ENCODE measurements at places on chromosomes 5 and 9.

- no peak for DNase-seq
Measured at GRCh38 chr5:140570058-140570457, 5.4 kb downstream of the SLC35A4 start.

DNA sequence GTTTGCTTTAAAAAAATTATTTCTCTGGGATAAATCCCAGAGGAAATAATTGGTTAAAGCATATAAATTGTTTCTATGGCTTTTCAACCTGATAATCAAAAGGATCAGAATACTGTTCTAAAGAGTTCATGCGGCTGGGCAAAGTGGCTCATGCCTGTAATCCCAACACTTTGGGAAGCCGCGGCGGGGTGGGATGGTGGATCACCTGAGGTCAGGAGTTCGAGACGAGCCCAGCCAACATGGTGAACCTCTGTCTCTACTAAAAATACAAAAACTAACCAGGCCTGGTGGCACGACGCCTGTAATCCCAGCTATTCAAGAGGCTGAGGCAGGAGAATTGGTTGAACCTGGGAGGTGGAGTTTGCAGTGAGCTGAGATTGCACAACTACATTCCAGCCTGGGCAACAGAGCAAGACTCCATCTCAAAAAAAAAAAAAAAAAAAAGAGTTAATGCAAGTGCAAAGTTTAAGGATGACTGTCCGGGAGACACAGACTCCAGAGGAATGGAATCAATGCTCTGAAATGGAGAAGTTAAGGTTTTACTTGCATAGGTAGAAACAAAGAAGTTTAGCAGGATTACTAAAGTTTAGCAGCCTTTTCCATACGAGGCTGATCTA lies 16.6 kb upstream of the GRHPR start:
- no peak for DNase-seq

DNA sequence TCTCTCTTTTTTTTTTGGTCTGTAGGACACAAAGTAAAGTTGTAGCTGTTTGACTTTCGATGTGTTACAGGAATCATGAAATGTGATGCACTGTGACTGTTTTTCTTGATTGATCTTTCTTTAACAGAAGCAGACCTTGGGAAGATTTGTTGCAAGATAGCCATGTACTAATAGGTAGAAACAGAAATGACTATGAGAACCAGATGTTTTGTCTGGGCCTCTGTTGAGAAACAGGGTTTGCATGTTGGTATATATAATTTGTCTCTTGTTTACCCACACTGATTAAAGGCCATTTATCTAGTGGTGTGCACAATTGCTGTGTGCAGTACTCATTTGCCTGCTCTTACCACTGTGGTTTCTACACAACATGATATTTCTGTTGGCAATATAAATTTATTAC lies 125.1 kb downstream of the HACD4 start:
- no peak for DNase-seq

DNA sequence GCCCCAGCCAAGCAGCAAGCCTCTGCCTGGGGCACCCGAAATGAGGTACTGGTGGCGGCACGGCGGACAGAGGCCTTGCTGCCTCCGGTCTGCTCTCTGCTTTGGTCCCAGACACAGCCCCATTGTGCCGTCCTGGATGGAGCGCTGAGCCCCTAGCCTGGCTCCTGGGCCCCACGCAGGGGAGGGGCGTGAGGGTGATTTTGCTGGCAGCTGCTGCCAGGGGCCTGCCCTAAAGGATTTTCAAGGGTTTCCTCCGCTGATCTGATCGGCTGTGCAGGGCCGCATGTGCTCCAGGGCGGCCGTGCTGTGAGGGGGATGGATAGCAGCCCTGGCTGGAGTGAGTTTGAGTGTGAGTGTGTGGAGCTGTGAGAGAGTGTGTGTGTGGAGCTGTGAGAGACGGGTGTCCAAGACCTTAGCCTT lies 1.3 kb downstream of the GPSM1 start:
- DNase-seq, result no peak

DNA sequence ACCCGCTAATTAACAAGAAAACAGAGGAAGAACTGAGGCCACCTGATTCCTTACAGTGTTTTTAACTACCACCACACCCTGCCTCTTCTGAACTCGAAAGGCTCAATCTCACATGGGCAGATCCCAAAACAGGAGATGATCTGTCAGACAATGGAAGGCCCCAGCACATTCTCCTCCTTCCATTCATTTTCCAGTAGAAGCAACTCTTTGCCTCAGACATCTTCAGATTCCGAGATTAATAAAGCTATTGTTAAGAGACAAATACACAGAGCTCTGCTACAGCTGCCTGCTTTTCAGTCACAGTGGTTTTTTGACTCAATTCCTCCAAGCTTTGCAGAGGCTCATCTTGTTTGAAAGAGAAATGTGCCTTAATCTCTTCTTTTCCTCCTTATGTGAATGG lies 127.2 kb upstream of the ADAMTSL1 start:
- no peak for DNase-seq

DNA sequence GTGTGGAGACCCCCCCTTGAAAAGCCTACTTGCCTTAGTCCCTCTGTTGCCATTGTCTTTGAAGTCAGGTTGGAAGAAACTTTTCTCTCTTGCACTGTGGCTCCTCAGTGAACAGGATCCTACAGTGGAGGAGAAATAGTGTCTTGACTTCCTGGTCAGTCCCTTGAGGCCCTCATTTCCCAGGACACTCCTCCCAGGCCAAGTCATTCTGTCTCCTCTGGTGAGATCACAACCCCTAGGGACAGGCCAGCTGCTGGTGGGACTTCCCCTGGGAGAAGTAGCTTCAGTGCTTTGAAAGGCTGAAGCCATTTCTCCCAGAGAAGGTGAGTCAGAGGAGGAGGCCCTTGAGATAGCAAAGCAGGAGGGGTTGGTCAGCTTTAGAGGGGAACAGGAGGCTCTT lies 10.1 kb upstream of the GRIA1 start:
- DNase-seq, result no peak

DNA sequence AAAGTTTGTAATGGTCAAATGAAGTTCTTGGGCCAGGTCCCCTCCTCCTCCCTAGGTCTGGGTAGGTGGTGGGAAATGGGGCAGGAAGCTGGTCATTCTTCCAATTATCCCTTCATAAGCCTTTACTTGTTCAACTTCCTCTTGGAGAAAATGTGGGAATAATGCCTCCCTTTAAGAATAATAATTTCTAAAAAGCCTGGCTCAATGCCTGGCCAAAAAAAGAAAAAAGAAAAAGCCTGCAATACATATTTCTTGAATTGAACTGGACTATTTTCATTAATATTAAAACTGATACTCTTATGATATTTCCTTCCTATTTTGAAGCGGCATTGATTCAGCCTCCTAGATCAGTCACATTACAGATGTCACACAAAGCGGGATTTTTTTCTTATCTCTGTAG lies 600.9 kb downstream of the CCDC171 start:
- no peak for DNase-seq

GRCh38 chr5:133149345-133149744 lies 97.5 kb downstream of the HSPA4 start:
- no peak for DNase-seq

- no peak for DNase-seq
Measured at GRCh38 chr5:56440871-56441740, 208.0 kb upstream of the ANKRD55 start.

DNA sequence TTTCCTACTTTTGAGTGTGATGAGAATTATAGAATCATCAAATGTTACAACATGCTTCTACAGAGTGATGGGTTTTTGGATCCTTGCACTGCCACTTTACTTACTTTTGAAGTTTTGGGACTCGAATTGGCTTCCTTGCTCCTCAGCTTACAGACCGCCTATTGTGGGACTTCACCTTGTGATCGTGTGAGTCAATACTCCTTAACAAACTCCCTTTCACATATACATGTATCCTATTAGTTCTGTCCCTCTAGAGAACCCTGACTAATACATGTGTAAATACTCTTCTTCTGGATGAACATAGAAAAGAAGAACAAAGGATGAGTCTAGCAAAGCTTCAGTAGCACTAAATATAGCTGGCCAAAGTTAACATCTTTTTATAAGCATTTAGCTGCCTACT lies 98.7 kb upstream of the PDE4D start:
- DNase-seq, result no peak

DNA sequence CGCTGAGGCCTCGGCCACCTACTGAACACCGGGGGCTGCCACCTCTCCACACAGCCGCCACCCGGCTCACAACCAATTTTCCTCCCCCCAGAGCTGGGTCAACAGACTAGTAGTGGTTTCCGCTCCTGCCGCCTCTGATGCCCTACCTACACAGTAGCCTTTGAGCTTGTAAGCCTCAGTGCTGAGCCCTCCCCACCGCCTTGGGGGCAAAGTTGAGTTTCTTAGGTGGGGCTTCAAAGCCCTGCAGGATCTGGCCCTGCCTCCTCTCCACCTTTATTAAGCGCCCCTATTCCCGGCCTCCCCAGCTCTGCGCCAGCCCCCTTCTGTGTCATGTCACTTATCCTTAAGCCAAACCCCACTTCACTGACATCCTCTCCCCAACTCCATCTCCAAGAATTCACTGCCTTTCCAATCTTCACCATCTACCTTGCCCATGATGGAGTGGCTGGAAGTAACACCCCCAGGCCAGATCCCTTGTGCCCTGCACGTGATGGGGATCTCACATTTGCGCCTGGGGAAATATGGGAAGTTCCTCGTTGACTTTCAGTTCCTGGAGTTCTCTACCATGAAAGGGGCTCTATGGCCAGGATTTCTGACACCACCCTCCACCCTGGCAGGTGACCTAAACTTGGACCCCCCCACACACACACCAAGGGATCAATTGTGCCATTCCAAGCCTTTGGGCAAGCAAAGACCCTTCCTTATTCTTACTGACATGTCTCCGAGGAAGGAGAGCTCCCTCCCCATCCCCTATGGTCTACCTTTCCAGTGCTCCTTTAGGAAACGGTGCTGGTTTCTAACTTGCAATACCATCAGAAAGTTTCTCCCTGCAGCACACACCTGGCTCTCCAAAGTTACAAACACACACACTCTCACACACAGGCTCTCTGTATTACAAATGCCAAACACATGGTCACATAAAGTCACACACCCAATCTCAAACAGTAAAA lies 2.7 kb upstream of the CNTFR start:
- no peak for DNase-seq

DNA sequence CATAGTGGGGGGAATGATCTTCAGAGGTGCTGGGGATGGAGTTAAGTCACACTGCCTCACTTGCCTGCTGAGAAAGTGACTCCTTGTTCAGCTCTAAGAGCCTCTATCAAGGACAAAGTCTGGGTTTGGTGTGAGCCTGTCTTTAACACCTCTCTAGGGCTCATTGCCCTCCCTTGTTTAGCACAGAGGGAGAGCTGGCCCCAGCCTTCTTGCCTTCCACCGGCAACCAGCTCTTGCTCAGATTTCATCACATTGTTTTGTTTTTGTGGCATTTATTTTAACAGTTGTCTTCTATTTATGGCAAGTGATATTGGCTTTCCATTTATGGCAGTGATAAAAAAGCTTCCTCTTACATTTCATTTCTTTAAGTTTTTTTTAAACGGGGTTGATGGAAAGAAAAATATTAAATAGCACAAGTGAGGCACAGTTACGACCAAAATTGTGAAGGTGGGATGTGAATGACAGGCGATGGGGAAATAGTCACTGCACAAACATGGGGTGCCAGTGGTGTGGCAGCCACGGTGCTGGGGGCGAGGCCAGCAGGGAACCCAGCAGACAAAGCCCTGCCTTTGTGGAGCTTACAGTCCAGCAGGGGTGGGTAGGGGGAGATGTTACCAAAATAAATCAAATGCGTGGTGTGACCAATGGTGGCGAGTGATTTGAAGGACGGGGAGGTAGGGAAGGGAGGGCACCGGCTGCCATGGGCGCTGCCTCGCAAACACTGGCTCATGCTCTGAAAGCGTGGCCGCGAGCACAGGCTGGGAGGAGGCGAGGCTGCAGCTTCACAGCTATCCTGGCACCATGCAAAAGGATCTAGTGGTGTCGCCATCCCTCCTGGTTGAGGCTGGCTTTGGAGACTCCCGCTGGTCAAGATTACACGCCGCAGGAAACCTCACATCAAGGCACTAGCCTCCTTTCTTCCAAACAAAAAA lies 21.2 kb upstream of the UNC5A start:
- DNase-seq, result no peak

GRCh38 chr5:147484708-147485020 lies 25.2 kb downstream of the DPYSL3 start:
- DNase-seq, result no peak

DNA sequence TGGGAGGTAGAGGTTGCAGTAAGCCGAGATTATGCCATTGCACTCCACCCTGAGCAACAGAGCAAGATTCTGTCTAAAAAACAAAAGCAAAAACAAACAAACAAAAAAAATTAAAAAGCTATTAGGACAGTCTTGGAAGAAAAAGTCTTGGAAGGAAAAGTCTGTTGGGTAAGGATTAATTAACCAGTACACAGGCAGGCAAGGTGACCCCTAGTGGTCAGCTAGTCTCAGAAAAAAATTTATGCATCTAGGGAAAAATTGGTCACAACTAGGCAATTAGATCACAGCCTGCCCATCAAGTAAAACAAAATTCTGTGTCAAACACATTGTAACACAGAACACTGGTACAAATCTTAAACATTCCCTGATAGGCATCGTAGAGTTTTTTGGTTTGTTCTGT lies 6.7 kb upstream of the ANKRD18B start:
- peak; percentile 22 for DNase-seq

GRCh38 chr9:132451276-132451675 lies 41.3 kb downstream of the CFAP77 start:
- DNase-seq, result no peak

- DNase-seq, result no peak
Measured at GRCh38 chr9:128689820-128690683, 1.0 kb downstream of the SET start.

GRCh38 chr5:9977070-9977469 lies 272.6 kb downstream of the ATPSCKMT start:
- no peak for DNase-seq

- no peak for DNase-seq
Measured at GRCh38 chr9:33446946-33447798, at the start of gene AQP3. AQP3 (minus strand) TSS chr9:33447593; CDS start chr9:33447530, 63 bp downstream.

GRCh38 chr9:117488659-117489058 lies 73.8 kb upstream of the ASTN2 start:
- DNase-seq, result no peak

DNA sequence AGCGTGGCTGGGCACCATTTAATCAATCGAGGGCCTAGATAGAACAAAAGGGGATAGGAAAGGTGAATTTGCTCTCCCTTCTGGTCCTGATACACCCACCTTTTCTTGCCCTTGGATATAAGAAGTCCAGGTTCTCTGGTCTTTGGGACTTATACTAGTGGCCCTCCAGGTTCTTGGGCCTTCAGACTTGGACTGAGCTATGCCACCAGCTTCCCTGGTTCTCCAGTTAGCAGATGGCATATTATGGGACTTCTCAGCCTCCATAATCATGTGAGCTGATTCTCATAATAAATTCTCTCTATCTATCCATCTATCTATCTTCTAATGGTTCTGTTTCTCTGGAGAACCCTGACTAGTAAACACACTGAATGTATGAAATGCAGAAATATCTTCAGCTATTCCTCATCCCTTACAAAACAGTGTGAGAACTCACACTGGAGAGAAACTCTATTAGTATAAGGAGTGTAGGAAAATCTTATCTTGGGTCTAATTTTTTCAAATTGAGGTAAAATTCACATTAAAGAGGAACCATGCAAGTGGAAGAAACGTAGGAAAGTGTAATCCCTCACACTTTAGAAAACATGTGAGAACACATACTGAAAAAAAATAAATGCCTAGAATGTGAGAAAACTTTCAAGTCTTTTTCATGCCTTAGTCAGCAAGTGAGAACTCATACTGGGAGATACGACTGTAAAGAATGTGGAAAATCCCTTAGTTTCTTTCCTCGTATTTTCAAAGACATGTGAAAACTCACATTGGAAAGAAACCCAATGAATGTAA lies 15.5 kb downstream of the PCDHB15 start:
- DNase-seq, result no peak

- no peak for DNase-seq
Measured at GRCh38 chr5:45609661-45610060, 86.5 kb downstream of the HCN1 start.

GRCh38 chr5:141383345-141383744 lies 803 bp downstream of the PCDHGA7 start:
- no peak for DNase-seq

- DNase-seq, result no peak
Measured at GRCh38 chr5:40390281-40391149, 289.2 kb upstream of the PTGER4 start.
